ENCODE measurements at places on chromosomes 2 and 18. TPM values are rescaled to one million over a fixed set of nuclear protein-coding genes. Genes with fewer than 3 reads are reported as not detected.

RETSAT gene
- total RNA-seq = 77.9 TPM

SFXN5 gene
- total RNA-seq = 12.2 TPM

AP1S3 gene
- 20.8 TPM for total RNA-seq

DNER gene
- total RNA-seq = 0.60 TPM

GRCh38 chr2:76280686-76281085 lies 570.0 kb upstream of the GCFC2 start:
- ATAC-seq = no peak

DNA sequence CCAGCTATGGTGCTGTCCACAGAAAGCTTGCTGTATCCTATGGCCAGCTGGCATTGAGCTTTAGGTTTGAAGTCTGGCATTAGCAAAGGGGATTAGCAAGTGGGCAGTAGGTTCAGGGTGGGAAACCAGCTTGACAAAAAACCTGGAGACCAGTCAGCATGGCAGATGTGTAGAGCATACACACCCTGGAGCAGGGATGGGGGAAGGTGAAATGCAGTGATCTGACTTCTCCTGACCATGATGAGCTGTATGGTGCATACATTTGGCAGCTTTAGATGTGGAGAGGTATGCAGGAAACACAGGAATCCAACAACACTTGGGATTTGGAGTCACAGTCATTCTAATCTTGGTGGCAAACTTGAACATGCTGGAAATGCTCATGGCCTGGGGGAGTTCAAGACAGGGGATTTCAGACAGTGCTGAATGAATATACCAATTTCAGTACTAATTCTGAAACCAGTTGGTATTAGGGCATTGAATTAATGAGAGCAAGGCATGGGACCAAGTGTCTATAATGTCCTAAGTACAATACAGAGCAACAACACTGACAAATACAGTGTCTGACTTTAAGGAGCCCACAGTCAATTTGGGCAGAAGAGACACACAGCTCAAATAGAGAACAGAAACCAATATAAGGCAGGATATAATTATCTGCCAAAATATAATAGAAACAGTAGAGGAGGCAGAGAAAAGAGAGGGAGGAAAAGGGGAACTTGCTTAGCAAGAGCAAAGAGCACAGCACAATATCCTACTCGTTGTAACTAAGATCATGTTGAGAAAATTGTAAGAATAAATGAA lies 11.8 kb downstream of the ARHGAP15 start:
- peak; percentile 45 for ATAC-seq

DNA sequence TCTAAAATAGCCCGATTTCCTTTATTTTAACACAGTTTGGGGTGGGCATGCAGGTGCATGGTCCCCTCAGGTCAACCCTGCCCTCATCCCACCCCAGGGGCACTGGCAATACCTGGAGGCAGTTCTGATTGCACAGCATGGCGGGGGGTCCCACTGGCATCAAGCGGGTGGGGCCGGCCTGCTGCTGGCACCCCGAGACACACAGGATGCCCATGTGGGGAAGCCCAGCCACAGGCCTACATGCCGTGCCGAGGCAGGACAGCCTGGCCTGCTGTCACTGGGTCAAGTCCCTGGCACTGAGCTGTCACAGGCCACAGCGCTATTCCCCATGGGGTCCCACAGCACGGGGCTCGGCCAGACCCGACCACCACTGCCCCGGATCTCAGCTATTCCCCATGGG lies 11.9 kb upstream of the KCNG2 start:
- ATAC-seq = no peak

GRCh38 chr2:215369181-215369760 lies 57.4 kb downstream of the ATIC start:
- no peak for ATAC-seq

DNA sequence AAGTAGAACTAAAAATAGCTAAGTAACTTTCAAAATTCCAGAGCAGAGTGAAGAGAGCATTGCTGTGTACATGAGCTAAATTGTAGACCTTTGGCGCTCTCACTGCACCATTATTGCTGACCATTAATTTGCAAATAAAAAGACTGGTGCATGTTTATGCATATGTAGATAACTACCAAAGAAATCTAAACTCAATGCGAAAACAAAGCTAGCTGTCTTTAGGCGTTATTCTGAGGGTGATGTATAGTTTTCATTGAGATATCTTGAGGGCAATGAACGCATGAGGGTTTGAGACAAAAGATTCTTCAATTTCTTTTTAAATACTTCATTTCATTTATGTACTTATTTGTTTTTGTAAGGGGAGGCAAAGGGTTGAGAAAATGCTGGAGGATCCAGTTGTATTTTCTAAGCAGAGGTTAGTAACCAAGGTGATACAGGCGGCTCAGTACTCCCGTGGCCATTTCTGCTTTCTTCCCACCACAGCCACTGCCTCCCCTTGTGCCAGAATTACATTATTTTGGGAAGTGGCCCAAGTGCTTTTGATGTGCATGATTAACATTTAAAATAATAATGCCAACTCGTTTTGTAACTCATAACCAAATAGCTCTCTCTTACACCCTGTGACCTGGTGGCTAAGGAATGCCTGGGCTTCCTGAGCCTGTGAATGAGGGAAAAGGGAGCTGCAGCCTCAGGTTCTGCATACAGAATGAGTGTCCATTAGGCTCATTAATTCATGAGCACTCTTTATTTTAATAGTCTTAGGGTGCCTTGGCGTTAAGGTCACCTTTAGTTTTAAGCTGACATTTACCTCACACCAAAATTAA lies 797.8 kb upstream of the GYPC start:
- ATAC-seq = no peak

- ATAC-seq = no peak
These were observed 119.2 kb downstream of the MAPK4 start for GRCh38 chr18:50679056-50679455.

All from esophagus mucosa (tissue), 1 donor.